Fibroblast of mammary gland (primary cell): ENCODE measurements at places on chromosomes 6 and 20.

DNA sequence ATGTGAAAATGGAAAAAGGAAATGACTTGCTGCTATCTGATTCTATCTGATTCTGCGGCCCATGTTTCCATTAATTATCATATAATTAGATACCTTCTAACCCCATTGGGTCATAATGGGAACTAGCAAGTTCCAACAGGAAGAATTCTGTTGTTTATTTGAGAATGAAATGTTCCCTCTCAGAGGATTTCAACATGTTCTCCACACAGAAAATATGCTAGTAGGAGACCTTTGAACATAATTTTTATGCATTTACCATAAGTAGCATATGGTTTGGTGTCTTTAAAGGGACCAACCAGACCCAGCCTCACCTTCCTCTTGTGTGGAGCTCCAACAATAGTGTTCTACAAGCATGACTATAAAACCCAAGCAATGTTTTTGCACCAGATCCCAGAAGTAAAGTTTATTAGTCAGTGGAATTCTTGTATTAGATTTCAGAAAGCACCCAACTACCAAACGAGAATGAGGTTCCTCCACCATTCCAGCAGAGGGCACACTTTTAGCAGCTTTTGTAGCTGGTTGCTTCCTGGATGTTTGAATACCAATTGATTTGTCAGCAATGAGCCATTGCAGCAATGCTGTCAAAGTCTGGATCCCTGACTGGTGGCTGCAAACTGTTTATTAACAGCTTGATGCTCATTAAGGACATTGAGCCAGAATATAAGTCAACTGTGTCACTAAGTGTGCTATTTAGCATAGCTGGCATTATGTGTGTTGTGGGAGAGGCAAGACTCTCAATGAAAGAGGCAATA lies 143.6 kb upstream of the GJE1 start:
- peak; percentile 86 for DNase-seq

GRCh38 chr6:136137008-136137692 lies 113.0 kb downstream of the MTFR2 start:
- no peak for DNase-seq

- no peak for DNase-seq
Measured at GRCh38 chr6:142026471-142026870, 106.3 kb upstream of the GJE1 start.

GRCh38 chr6:161058741-161059140 lies 67.2 kb downstream of the MAP3K4 start:
- DNase-seq: peak; percentile 22

DNA sequence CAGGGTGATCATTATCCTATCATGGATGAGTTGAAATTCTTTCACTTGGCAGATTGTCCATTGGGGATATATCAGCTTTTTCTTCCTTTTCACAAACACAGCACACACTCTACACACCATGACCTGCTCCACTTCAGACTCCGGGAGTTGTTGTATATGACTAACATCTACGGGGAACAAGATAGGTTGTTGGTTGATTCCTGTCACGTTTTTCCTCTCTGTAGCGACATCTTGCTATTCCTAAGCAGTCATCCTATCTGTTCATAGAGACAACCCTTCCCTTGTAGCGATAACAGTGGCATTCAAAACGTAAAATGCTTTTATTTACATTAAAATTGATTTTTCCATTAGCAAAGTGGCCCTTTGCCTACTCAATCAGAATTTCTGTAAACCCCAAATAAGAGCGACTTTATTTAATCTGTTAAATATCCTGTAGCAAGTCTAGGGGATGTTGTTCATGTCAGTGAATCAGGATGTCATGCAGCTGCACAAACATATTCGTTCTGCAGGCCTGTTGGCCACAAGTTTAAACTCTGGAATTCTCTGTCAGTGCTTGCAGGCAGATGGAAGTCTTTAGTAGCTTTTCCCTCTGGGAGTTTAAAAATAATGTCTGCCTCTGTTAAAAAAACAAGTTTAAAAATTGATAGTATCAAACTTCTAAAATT lies 23.1 kb downstream of the PHACTR2 start:
- peak; percentile 79 for DNase-seq

- peak; percentile 39 for DNase-seq
Measured at GRCh38 chr6:118876198-118876597, 17.8 kb upstream of the ASF1A start.

- no peak for DNase-seq
Measured at GRCh38 chr6:142470421-142470820, 168.6 kb downstream of the ADGRG6 start.

DNA sequence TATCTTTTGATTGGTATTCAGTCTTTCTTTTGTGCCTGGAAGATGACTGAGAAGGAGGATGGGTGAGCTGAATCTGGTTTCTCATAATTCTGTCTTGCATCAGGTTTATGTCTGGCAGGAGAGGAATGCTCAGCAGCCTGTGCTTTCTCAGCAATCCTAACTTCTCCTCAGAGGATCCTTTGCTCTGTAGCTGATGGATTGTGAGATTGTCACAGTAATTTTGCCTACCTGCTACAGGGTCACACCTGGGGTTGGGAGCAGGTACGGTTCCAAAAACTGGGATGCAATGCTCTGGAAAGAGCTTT lies 2.1 kb upstream of the HS3ST5 start:
- DNase-seq: no peak

DNA sequence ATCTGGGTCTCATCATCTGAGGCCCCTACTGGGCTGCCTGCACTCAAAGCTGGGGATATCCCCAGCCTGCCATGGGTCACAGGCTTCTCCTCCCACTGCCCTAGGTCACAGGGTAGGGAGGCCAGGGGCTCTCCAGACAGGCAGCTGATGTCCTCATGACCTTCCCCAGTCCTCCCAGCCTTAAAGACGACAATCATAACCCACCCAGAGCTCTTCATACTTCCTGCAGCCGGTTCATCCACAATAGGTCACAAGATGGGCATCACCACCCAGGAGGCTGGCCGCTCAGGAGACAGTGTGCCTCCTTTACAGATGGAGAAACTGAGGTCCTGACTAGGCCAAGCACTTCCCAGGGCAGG lies 15.2 kb downstream of the TFEB start:
- no peak for DNase-seq

DNA sequence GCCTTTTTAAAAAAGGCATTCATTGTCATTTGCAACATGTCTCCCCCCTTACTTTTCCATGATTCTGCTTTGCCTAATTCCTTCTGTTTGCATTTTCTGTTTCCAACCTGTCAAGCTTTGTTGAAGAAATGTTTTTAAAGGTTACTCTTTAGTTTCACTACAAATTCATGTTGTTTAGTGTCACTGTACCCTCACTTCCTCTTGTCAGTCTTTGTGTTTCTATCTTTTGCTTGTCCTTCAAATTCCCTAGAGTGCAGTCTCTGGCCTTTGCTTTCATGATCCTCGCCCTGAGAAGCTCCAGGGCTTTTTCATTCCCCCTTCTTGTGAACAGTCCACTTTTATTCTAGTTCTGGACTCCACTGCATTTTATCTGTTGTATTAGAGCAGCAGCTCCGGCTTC lies 90.6 kb downstream of the MAP3K4 start:
- DNase-seq: no peak

DNA sequence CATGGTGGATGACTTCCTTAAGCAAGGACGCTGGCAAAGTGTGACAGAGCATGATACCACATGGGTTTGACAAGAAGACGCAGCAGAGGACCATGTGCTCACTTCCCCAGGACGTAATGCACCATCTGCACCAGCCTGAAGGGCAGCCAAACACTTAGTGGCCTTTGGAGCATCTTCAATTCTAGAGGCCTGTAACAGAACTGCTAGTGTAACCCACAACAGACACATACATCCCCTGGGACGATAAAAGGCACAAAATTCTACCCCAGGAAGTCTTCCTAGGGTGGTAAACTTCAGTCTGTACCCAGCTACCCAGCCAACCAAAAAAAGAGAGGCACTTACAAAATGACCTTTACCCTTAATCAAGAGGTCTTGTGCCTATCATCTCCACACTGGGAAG lies 9.2 kb upstream of the CPNE1 start:
- no peak for DNase-seq

DNA sequence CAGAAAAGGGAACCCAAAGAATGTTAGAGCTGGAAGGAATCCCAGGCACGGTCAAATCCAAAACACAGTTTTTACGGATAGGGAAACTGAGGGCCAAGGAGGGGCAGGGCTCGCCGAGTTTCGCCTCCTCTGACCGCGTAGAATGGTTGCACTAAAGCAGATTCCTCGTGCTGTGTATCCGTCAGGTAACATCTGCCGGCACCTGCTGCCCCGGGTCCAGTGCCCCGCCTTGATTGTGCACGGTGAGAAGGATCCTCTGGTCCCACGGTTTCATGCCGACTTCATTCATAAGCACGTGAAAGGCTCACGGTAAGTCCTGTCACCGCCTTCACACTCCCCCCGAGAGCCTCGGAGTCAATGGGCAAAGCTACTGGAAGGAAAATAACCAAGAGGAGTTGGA lies 17.1 kb downstream of the TUBB2A start:
- no peak for DNase-seq
